ENCODE measurements at places on chromosomes 12 and 14.

- peak; percentile 74 for DNase-seq
Measured at GRCh38 chr12:53231921-53232645, at the start of gene RARG. Gene RARG (minus strand): TSS chr12:53232209. CDS start chr12:53227545, 4,664 bp downstream.

GRCh38 chr14:22463763-22464173 is 125.3 kb downstream of the DAD1 start:
- DNase-seq = no peak

- DNase-seq = no peak
Measured at GRCh38 chr14:105666420-105666819, 140.0 kb downstream of the TMEM121 start.

DNA sequence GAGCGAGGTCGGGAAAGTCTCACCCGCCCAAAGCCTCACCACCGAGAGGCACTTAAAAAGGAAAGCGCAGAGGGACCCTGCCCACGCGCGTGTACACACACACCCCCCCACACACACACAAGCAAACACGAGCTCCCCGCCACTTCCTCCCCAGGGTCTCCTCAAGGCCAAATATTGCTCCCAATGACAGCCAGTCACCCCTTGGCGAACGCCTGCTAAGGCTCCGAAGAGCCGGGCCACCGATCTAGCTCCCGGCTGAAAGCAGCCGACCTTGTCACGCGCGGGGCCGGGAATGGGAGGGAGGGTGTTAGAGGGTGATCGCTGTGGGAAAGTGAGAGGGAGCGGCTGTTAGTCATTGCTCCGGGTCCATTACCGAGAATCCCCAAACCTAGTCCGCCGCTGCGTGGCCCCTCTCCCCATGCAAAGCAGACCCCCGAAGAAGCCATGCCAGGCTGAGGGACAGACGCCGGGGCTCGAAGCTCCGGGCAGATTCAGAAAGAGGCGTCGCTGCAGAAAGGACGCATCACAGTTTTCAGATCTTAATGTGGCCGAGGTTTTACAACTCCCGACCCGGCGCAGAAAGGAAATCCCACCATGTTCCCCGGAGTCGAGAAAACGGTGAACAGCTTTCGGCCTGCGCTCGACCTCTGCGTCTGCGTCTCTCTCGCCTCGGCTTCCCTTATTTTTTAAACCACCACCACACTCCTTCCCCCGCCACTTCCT is 2.6 kb downstream of the BMP4 start:
- DNase-seq = no peak

DNA sequence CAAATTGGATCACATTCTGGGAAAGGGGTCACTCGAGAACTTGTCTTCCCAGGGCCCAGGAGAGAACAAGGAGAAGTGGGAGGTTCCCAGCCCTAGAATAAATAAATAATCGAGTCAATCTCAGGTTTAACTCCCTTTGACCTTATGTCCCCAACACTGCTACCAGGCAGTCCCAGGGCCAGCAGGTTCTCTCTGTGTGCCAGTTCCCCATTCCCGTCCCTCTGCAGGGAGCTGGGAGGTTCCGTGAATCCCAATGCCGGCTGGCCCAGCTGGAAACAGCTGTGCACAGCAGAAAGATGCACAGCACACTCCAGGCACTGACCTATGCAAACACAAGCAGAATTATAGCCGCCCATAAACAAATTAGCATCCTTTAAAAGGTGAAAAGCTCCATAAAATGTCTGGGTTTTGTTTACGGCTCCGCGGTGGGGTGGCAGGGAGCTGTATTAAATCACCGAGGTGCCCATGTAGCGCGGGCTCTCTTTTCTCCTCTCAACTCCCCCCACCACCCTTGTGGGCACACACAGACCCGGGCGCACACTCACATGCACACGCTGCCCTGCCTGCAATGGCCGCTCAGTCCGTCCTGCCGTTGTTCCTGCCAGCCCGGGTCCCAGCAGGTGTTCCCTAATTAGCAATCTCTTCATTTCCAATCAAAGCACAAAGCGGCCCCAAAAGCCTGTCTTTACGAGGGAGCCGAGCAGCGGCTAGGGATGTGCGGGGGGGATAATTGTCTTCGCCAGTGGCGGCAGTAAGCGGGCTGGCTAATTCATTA is 46.6 kb upstream of the ESRRB start:
- DNase-seq = no peak

DNA sequence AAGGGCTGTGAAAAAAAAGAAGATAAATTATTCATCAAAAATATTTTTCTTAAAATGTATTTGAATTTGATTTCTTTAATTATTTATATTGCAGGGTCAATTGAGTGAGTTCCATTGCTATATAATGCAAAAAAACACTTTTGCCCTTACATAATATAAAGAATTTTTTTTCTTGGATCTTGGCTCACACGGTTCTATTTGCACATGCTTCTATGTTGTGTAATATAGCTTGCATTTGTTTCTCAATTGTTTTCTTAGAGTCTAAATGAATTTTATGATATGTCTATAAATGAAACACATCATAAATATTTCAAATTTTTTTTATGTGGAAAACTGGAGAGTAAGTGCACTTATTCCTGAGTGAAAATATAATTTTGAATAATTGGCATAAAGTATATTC is 694.2 kb downstream of the SLC6A15 start:
- no peak for DNase-seq

GRCh38 chr14:59358102-59358501 is 107.1 kb downstream of the GPR135 start:
- no peak for DNase-seq

- no peak for DNase-seq
Measured at GRCh38 chr12:76692846-76693245, 71.1 kb upstream of the ZDHHC17 start.

GRCh38 chr14:105605464-105606304 is 79.3 kb downstream of the TMEM121 start:
- no peak for DNase-seq

- no peak for DNase-seq
Measured at GRCh38 chr12:68342966-68343365, 10.8 kb upstream of the MDM1 start.

- no peak for DNase-seq
Measured at GRCh38 chr12:114665411-114666260, 18.3 kb downstream of the TBX3 start.

DNA sequence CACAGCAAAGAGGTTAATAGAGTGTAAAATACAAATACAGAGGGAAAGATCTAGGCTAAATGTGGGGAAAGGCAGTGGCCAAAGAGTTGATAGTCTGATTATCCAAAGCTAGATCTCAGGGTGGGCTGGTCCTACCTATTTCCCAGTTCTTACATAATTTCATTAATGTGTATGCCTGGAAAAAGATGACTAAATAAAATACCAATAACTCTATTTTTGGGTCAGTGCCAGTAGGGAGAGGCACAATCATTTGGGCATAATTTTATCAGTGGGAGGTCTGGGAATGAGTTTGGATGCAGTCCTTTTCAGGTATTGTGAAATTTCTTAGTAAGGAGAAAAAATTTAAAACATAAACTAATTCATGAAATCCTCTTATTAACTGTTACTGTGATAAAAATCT is 30.6 kb upstream of the CLEC14A start:
- no peak for DNase-seq

DNA sequence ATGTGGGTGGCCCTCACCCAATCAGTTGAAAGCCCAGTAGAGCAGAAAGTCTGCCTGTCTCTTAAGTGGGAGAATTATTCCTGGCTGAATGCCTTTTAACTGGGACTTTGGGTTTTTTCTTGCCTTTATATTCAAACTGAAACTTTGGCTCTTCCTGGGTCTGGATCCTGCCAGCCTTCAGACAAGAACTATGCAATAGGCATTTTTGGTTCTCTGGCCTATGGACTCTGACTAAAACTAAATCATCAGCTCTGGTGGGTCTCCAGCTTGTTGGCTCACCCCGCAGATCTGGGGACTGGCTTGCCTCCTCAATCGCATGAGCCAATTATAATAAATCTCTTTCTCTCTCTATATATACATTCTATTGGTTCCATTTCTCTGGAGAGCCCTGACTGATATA is 173.0 kb upstream of the IGF1 start:
- DNase-seq = no peak

- no peak for DNase-seq
Measured at GRCh38 chr12:26642361-26642760, 190.6 kb downstream of the ITPR2 start.

- no peak for DNase-seq
Measured at GRCh38 chr12:41589878-41590277, 401.8 kb downstream of the PDZRN4 start.

- DNase-seq = peak; percentile 47
Measured at GRCh38 chr12:113103756-113104450, 31.7 kb downstream of the RASAL1 start.

GRCh38 chr12:116880213-116880816 is 926 bp downstream of the HRK start:
- DNase-seq = no peak

DNA sequence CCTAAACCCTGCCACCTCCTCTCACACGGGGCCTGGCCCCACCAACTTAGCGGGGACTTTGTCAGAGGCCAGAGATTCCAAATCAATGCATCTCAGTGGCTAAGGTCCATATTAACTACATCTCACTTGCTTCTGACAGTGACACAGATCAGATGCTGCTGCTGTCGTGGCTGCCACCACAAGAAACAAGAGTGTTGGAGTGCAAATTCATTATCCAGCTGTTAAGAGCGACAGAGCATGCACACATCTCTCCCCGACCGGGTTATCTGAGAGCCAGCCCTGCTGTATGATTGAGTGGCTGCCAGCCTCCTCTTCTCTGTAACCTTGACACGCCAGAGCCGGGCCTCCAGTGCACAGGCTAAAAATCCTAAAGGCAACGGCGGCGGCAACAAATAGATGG is 40.2 kb downstream of the SPRING1 start:
- DNase-seq = no peak

- DNase-seq = no peak
Measured at GRCh38 chr14:52602131-52602530, 49.5 kb downstream of the GPR137C start.

DNA sequence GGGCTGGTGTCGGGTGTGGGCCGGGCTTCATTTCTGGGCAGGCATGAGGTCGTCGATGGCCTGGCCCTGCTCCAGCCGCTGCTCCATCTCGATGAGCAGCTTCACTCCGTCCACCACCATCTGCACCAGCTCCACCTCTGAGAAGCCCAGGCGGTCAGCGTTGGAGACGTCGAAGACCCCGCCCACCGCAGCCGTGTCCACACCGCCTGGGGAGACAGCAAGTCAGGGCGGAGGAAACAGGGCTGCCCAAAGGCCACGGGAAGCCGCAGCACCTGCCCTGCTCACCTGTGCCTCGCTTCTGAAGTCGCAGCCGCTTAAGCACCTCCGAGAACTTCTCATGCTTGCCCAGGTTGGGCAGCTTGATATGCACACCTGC is 2.8 kb downstream of the CKB start:
- no peak for DNase-seq

GRCh38 chr14:20667957-20668356 is 16.4 kb upstream of the RNASE4 start:
- DNase-seq = no peak

DNA sequence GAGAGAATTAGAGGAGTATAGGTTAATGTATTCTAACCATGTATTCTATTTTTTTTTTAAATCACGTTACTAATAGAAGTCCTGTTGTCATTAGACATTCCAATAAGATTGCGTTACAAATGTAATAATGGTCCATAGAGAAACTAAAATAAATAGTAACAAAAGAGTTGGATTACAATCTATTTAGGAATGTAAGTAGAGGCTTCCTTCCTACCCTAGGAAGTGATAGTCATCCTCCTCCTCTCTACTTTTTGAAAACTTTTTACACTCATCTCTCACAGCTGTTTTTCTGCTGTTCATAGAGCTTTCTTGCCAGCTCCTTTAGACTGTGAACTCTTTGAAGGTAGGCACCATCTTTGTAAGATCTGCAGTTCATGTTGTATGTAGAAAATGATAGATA is 23.6 kb downstream of the TRHDE start:
- DNase-seq = no peak

GRCh38 chr12:131105736-131106348 is 152.1 kb downstream of the ADGRD1 start:
- peak; percentile 31 for DNase-seq

DNA sequence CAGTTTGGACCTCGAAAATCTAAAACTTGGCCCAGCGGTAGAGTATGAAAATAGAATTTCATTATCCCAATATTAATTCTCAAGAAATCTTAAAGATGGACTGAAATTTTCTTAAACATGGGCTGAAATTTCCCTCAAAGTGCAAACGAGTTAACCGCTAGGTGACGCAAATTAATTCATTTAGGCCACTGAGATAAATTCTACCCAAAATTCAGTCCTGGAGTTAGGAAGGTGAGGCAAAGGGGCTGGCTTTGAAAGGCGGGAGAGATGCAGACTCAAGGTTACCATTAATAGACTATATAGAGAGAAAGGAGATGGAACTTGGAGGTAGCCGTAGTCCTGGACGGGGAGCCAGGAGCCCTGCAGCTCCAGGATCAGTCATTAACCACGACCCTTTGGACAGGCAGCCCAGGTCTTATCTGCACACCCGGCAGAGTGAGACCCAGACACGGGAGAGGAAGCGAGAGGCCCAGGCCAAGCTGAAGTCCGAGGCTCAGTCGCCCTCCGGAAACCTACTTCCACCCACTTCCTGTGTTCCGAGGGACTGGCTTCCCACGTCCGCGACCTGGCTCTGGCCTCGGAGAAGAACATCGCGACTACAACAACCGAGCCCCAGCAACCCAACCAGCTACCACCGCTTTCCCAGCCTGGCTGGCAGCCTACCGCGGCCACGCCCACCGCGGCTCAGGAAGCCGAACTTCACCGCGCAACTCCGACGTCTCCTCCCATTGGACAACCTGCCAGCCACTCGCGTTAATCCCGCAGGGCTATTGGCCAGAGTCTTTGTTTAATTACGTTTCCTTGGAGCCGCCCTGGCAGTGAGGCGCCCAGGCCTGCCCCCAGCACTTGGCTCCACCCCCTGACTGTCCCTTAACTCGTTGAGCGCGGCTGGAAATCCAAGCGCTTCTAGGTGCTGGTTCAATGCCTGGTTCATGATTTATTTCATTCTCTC is at the start of gene EFCAB11:
EFCAB11 (minus strand) TSS at position 661 of the 952 bp plus-strand sequence; CDS start at position 591, 70 bp downstream.
- peak; percentile 87 for DNase-seq

GRCh38 chr14:52950898-52951680 is at the start of gene FERMT2:
Gene FERMT2 (minus strand): TSS chr14:52951050. CDS start chr14:52950568, 482 bp downstream.
- DNase-seq = no peak

DNA sequence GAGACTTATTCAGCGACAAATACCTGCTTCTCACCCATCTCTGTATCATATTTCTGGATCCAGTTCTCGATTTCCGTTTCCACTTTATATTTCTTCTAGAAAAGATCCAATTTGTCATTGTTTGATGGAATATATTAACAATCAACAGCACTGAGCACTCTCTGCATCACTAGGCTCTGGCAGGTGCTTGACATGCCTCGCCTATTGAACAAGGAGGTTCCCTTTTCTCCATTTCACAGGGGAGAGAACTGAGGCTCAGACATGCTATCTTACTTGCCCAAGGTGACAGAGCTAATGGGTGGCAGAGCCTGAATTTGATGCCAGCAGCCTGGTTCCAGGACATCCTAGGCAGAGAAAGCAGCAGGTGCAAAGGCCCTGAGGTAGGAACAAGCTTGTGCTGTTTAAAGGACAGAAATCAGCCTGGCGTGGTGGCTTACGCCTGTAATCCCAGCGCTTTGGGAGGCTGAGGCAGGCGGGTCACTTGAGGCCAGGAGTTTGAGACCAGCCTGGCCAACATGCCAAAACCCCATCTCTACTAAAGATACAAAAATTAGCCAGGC is 12.1 kb downstream of the RITA1 start:
- DNase-seq = no peak
